ENCODE measurements at places on chromosomes 7 and 10. TPM values are rescaled to one million over a fixed set of nuclear protein-coding genes. Genes with fewer than 3 reads are reported as not detected.

XPNPEP1 gene
- total RNA-seq: 77.3 TPM

C10orf53 gene
- not detected for total RNA-seq

ELFN1 gene
- 0.75 TPM for total RNA-seq

FAM25A gene
- 11.4 TPM for total RNA-seq

C10orf105 gene
- total RNA-seq: not detected

ITIH5 gene
- not detected for total RNA-seq

- DNase-seq: no peak
Observed at GRCh38 chr7:2008936-2009540, 223.7 kb downstream of the MAD1L1 start.

GRCh38 chr7:85950871-85951270 lies 692.8 kb upstream of the GRM3 start:
- DNase-seq: no peak

DNA sequence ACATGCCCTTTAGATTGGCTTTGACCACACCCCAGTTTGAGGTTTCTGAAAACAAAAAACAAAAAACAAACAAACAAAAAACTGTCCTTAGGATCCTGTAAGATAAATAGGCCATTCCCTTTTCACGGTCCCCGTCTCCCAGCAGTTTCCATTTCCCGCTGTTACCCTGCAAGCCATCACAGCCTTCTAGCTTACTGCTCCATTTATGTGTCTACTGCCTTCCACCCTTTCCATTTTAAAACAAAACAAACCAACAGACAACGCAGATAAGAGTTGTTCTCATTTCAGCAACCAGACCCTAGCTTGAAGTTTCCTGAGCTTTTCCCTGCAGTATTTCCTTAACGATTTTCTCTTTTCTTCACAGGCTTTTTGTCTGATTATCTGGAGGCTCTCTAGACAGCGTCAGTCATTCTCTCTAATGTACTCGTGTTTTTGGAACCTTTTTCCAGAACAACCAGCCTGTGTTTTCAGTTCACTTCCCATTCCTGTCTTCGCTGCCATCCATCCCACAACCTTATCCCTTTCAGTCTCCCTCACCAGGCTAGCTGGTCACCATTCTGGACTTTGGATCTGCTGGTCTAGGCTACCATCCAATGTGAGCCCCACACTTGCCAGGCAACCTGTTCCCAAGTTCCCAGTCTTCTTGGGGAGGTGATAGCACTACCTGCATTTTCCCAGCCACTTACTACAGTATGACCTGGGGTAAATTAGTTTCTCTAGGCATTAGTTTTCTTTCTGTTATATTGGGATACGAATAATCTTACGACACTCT lies 317.3 kb upstream of the FZD1 start:
- DNase-seq: no peak

GRCh38 chr7:133587903-133588302 lies 335.0 kb downstream of the EXOC4 start:
- DNase-seq: no peak

DNA sequence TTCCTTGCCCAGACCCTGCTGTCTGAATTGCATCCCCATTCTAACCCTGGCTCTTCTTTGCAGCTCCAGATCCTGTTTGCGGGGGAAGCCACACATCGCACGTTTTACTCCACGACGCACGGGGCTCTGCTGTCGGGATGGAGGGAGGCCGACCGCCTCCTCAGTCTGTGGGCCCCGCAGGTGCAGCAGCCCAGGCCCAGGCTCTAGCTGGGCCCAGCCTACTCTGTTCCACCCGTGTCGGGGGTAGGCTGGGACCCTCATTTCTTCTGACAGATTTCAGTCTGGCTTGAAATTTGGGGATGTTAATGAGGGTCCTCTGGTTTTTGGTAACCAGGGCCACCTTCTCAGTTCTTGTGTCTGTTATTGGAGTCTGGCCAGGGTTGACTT lies 2.7 kb upstream of the MTG1 start:
- no peak for DNase-seq

- no peak for DNase-seq
Observed at GRCh38 chr7:7435978-7436377, 99.7 kb downstream of the COL28A1 start.

- no peak for DNase-seq
Observed at GRCh38 chr7:146503844-146504243, 387.2 kb downstream of the CNTNAP2 start.

DNA sequence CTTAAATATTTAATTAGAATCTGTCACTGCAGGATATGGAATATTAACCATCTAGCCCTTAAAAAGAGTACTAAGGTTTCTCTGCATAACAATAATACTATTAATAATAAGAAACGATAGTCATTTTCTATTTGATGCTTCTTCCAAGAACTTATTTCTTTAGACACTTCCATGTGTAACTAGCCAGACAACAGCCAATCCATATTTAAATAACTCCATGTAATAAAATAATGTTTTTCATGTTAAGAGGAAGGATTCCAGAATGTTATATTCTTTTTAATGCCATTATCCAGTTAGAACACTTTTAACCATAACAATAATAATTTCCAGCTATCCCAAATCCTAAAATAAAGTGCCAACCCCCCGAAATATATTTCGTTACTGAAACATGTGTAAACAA lies 170.1 kb upstream of the WNT16 start:
- no peak for DNase-seq

- no peak for DNase-seq
Observed at GRCh38 chr10:48804740-48805182, 120.1 kb downstream of the WDFY4 start.

GRCh38 chr7:102047-102711 lies 90.2 kb upstream of the FAM20C start:
- DNase-seq: no peak

- DNase-seq: no peak
Observed at GRCh38 chr7:134454277-134454676, 4.6 kb downstream of the AKR1B1 start.

DNA sequence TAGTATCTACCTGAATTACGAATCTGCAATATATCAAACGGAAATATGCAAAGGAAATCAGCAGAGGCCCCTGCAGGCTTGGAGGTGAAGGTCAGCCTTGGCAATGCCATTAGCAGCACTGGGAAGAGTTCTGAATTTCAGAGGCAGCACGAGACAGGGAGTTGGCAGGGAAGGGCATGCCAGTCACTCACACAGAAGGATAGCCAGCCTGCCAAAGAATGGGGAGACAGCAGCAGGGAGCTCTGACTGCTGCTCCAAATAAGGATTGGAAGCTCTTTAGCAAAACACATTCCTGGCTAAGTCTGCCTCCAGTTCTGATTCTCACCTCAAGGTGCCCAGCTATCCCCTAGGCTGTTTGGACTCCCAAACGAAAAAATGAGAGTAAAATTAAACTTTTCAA lies 188.0 kb downstream of the PDE1C start:
- no peak for DNase-seq

Data from PC-3 (cell line).